ENCODE measurements at places on chromosomes 12 and 14. TPM values are rescaled to one million over a fixed set of nuclear protein-coding genes. Genes with fewer than 3 reads are reported as not detected.

LTB4R2 gene
- total RNA-seq, result 19.3 TPM

FAM90A1 gene
- total RNA-seq, result not detected

GLT8D2 gene
- total RNA-seq, result 40.3 TPM

KLRD1 gene
- total RNA-seq, result 0.31 TPM

NTN4 gene
- 47.9 TPM for total RNA-seq

AKAP5 gene
- 0.51 TPM for total RNA-seq

AQP2 gene
- not detected for total RNA-seq

MYO1A gene
- total RNA-seq, result not detected

TOMM20L gene
- not detected for total RNA-seq

TDRD9 gene
- total RNA-seq, result 1.0 TPM

TAS2R43 gene
- total RNA-seq, result 20.5 TPM

SYNDIG1L gene
- total RNA-seq, result not detected

RERGL gene
- total RNA-seq, result 4.0 TPM

C12orf54 gene
- not detected for total RNA-seq

TMEM132C gene
- 8.7 TPM for total RNA-seq

CISTR gene
- not detected for total RNA-seq

DTD2 gene
- total RNA-seq, result 32.1 TPM

SLC25A21 gene
- 1.3 TPM for total RNA-seq

ZNF605 gene
- total RNA-seq, result 18.9 TPM

CLEC1A gene
- 2.7 TPM for total RNA-seq

GPR68 gene
- total RNA-seq, result 2.9 TPM

INSM2 gene
- not detected for total RNA-seq

Data from tongue (tissue), 3 donors.